Activated naive CD8-positive, alpha-beta T cell treated with anti-CD3 and anti-CD28 coated beads, Interleukin-2, amount 50 U/mL, for 16 hours (primary cell): ENCODE measurements at places on chromosomes 13 and 19.

- peak; percentile 72 for DNase-seq
These were observed at the start of gene CDADC1 for GRCh38 chr13:49247643-49248621. TSS of gene CDADC1 (plus strand) at chr13:49247925. CDS start at chr13:49248038, 113 bp downstream.

GRCh38 chr13:99717959-99718674 lies 216.8 kb downstream of the TM9SF2 start:
- no peak for DNase-seq

DNA sequence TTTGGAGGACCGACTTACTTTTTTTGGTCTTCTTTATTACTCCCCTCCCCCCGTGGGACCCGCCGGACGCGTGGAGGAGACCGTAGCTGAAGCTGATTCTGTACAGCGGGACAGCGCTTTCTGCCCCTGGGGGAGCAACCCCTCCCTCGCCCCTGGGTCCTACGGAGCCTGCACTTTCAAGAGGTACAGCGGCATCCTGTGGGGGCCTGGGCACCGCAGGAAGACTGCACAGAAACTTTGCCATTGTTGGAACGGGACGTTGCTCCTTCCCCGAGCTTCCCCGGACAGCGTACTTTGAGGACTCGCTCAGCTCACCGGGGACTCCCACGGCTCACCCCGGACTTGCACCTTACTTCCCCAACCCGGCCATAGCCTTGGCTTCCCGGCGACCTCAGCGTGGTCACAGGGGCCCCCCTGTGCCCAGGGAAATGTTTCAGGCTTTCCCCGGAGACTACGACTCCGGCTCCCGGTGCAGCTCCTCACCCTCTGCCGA lies 409 bp downstream of the FOSB start:
- no peak for DNase-seq

DNA sequence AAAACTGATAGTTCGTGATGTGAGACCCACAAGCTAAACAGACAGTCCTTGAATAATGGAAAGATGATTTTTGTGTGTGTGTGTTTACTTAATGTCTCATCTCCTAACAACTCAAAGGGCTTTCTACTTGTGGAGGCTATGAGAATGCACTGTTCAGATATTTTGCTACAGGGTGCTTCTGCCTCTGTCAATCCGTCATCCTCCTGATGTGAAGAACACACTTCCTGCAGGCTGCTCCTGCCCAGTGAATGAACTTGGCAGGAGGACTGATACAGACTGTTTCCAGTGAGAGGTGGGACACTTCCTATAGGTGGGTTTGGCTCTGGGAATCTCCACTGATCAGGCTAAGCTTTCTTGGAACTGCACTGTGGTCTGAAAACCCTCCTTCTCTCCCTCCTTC lies 168.4 kb upstream of the STARD13 start:
- DNase-seq: no peak

DNA sequence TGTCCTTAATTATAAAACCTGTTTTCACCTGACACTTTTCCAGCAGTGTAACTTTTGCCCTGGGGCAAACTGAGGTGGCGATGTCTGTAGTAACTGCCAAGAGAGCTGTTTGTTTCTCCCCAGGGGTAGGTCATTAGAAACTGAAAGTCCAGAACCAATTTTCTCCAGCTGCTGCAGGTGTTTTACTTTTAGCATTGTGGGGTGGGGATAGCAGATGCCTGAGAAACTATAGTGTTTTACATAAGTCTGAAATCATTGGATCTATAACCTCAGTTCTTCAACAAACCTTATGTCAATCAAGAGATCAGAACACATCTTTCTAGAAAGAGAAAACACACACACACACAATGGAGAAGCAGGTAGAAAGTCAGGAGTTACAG lies 92.7 kb downstream of the LHFPL6 start:
- no peak for DNase-seq

GRCh38 chr13:99971576-99972189 lies at the start of gene ZIC5:
TSS of gene ZIC5 (minus strand) at chr13:99971767. CDS start at chr13:99971603, 164 bp downstream.
- no peak for DNase-seq

- DNase-seq: no peak
These were observed 32.6 kb upstream of the MTIF3 start for GRCh38 chr13:27482983-27483382.

- DNase-seq: no peak
These were observed 4.9 kb downstream of the SIGLEC11 start for GRCh38 chr19:49956115-49956495.

DNA sequence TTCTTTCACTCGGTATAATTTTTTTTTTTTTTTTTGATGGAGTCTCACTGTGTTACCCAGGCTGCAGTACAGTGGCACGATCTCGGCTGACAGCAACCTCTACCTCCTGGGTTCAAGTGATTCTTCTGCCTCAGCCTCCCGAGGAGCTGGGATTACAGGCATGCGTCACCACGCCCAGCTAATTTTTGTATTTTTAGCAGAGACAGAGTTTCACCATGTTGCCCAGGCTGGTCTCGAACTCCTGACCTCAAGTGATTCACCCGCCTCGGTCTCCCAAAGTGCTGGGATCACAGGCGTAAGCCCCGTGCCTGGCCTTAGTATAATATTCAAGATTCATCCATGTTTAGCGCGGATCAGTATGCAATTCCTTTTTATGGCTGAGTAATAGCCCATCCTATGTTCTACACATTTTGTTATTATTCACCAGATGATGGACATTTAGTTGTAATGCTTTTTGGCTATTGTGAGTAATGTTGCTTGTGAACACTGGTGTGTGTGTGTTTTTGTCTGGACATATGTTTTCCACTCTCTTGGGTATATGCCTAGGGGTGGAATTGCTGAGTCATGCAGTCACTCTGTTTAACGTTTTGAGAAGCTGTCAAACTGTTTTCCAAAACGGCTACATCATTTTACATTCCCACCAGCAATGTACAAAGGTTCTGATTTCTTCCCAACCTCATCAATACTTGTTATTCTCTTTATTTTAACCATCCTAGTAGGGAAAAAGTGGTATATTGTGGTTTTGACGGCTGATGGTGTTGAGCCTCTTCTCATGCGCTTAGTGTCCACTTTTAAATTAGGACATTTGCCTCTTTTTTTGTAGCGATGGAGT lies 22.9 kb downstream of the PLEKHF1 start:
- no peak for DNase-seq

DNA sequence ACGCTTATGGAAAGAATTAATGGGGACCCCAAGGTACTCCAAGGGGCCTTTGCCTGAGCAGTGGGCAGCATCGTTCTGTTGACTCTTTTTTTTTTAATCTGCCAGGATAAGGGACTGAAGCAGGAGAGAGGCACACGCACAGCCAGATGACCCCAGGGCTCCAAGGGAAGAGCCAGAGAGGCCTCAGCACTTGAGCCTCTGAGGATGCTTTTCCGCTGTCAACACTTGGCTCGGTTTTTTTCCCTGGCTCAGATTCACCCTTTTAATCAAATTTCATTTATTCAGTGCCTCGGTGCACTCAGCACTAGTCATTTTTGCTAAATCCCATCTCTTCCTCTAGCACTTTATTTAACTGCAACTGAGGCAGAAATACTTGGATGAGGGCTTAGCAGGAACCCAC lies 226.3 kb downstream of the FGF9 start:
- no peak for DNase-seq

- DNase-seq: no peak
These were observed 2.8 kb upstream of the SIGLECL1 start for GRCh38 chr19:51247972-51248590.

- no peak for DNase-seq
These were observed 11.5 kb upstream of the COLGALT1 start for GRCh38 chr19:17543986-17544385.

GRCh38 chr13:26025196-26025595 lies 26.6 kb downstream of the SHISA2 start:
- DNase-seq: no peak

- no peak for DNase-seq
These were observed 93.4 kb downstream of the ABCC4 start for GRCh38 chr13:95207769-95208366.
